ENCODE measurements at places on chromosomes 12 and 14.

- DNase-seq, result no peak
These were observed 14.5 kb upstream of the IL22 start for GRCh38 chr12:68267892-68268396.

GRCh38 chr14:59148334-59148900 lies 40.0 kb upstream of the DAAM1 start:
- DNase-seq, result no peak

DNA sequence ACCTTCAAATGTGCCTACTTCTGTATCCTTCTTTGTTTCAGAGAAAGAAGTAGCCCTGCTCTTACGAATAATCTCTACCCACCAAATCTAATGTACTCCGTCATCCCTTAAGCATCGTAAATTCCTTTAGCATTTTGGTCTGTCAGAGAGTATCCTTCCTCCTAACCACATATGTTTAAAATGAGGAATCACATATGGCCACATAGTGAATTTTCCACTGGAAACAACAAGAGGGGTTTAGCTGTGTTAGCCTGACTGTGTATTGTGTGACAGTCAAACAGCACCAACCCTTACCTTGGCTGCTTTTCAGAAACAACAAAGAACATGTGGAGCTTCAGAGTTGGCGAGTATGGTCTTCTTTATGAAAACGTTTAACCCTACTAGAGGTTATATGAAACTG lies 5.5 kb downstream of the LUM start:
- DNase-seq, result no peak

GRCh38 chr12:14613718-14614117 lies 46.0 kb upstream of the PLBD1 start:
- DNase-seq, result no peak

DNA sequence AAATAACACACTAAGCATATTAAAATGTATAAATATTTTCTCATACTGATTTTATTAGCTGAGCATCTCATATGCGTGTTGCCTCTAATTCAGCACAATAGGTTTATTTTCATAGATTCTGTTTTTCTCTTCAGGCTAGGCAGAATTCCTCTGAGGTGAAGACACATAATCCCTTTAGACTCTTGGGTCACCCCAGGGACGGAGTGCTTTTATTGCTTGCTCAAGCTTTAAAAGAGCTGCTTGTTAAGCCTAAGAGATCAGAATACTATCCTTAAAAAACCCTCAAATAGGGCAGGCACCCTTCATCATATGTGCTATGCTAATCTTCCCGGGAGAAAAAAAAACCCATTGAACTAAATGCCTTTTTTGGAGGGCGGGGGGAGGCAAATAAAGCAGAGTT lies 390.1 kb downstream of the KCNH5 start:
- DNase-seq, result no peak

- no peak for DNase-seq
These were observed 14.1 kb upstream of the NUMB start for GRCh38 chr14:73472185-73473114.

- DNase-seq, result no peak
These were observed 63.6 kb upstream of the MON2 start for GRCh38 chr12:62403031-62403430.

GRCh38 chr14:24133735-24134134 lies 2.3 kb upstream of the PSME1 start:
- DNase-seq, result no peak

DNA sequence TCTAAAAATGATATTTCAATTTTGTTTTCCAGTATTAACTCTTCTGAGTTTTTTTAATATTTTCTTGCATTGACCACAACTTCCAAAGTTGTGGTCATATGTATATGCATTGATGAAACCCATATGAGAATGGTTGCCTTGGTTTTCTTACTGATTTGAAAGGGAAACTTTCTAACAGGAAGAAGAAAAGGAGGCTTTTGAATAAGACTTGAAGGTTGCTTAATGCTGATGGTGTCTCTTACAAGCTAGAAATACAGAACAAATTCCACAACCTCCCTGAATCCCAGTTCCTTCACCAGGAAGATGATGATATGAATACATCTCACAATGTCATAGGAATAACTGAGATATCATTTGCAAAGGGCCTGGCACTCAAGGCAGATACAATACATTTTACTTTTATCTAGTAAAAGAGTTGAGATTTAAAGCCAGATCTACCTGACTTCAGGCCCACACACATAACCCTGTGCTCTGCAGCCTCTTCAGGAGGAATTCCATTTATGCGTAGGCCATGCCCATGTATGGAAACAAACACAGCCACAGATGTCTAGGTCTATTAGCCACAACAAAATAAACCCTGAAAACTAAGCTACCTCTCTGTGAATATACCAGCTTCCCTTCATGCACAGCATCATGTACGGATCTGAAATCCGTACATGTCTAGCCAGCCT lies 165.4 kb upstream of the PLEKHG7 start:
- DNase-seq, result no peak

DNA sequence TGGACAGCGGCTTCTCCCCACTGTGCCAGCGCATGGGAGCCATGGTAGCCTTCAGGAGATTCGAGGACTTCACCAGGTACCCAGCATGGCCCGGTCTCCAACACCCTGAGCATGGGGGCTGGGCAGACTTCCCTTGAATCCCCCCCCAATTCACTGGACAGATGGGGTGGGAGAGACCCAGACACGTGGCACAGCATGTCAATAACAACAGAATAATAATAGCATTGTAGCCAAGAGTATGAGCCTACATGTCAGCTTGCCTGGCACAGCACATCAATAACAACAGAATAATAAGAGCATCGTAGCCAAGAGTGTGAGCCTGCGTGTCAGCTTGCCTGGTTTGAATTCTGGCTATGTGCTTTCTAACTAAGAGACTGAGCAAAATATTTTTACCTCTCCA lies 76.4 kb downstream of the FOXN4 start:
- no peak for DNase-seq

GRCh38 chr12:113048716-113049127 lies 7.8 kb upstream of the DTX1 start:
- peak; percentile 70 for DNase-seq

DNA sequence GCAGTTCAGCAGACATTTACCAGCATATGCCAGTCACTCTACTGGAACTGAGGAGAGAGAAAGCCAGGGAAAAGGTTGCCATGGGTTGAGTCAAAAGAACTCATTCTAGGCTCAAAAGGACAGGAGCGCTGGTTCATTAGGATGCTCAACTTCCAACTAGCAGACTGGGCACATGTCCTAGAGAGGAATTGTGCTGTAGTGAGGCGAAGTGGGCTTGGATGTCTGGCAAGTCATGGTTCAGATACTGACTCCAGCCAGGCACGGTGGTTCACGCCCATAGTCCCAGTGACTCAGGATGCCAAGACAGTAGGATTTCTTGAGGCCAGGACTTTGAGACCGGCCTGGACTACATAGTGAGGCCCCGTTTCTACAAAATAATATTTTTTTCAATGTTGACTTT lies 281.5 kb downstream of the CACNA1C start:
- no peak for DNase-seq

DNA sequence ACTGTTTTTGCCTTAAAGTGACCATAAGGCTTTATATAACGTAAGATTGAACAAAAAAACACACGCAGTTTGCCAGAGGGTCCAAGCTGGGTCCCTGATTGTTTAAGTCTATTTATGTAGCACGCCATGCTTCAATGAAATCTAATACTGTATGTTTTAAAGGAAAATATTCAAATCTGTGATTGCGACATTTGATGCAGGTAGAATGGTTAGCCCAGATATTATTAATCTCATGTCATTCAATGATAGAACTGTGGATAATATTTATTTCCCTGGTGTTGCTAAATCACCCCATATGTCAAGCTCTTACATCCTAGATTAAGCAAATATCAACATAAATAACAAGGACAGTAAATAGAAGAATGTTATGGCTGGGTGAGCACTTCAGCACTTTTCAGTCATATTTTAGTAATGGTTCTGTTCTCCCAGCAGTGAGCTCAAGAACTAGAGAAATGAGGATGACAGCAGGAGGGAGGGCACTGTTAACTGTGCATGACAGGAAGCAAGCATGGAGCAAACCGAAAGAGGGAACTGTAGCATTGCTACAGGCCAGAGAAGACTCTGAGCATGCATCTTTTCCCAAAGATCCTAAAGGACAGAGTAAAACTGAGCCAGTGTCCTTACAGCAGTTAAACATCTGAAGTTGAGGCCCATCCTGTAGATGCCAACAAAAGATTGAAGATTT lies 465.7 kb upstream of the MGAT4C start:
- no peak for DNase-seq

DNA sequence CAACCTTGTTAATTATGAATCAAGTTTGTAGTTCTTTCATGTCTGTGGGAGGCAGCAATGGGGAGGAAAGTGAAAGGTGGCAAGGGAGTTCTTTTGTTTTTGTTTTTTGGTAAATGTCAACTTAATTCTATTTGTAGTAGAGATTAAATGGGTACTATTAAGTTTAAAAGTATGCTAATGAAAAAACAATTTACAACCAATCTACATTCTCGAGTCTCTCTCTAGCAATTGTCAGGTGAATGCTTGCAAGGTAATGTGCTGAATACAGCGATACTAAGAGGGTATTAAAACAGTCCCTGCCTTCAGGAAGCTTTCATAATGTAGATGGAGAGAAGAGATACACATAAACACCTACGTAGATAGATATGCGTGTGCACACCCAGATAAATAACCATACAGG lies 1.6 kb upstream of the DACT1 start:
- no peak for DNase-seq

DNA sequence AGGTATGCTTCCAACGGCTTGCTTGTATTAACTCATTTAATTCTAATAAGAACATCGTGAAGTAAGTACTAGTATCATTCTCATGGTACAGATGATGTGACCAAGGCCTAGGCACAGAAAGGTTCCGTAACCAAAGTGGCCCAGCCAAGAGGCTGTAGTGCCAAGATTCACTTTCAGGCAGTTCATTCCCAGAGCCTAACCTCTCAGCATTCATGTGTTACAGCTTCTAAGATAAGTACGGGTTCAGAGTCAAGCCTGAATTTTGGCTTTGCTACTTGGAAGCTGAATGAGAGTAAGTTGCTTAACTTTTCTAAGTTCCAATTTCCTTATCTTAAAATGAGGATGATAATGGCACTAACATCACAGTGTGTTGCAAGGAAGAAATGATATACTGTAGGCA lies 379.9 kb downstream of the AEBP2 start:
- no peak for DNase-seq

GRCh38 chr12:57148469-57149244 lies 1.2 kb upstream of the LRP1-AS start:
- no peak for DNase-seq

GRCh38 chr14:101087614-101088394 lies 184.3 kb upstream of the RTL1 start:
- peak; percentile 40 for DNase-seq

DNA sequence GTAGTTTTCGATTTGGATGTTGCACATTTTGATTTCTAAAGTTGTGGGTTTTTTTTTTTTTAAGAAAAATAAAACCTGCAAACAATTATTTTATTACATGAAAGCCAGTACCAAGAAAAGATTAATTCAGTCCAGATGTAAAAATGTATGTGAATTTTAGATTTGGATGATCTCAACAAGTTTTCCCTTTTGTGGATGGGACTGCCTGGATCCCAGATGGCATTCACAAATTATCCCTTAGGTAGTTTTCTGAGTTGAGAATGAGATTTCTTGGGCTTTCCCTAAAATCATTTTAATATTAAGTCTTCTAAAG lies 2.8 kb downstream of the FRMD6 start:
- DNase-seq, result no peak

DNA sequence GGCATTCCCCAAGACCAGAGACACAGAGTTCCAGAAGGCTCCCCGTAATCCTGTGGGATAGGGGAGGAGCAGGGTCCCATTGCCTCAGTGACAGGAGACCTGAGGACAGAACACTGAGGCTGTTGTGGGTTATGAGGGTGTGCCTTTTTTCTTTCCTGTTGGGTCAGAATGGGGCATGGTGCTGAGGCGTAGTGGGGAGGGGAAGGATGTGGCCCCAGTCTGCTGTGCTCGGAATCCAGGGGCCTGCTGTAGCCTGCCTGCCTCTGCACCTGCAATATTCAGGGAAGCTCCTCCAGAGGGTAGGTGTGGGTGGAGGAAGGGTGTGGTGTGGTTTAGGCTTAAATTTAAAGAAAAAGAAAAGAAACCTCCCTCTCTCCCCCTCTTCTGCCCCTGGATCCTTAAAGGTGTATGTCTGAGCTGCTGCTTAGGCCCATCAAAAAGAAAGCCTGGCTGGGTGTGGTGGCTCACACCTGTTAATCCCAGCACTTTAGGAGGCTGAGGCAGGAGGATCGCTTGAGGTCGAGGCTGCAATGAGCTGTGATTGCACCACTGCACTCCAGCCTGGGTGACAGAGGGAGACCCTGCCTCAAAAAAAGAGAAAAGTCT lies 18.7 kb downstream of the PLEKHG3 start:
- DNase-seq, result no peak

DNA sequence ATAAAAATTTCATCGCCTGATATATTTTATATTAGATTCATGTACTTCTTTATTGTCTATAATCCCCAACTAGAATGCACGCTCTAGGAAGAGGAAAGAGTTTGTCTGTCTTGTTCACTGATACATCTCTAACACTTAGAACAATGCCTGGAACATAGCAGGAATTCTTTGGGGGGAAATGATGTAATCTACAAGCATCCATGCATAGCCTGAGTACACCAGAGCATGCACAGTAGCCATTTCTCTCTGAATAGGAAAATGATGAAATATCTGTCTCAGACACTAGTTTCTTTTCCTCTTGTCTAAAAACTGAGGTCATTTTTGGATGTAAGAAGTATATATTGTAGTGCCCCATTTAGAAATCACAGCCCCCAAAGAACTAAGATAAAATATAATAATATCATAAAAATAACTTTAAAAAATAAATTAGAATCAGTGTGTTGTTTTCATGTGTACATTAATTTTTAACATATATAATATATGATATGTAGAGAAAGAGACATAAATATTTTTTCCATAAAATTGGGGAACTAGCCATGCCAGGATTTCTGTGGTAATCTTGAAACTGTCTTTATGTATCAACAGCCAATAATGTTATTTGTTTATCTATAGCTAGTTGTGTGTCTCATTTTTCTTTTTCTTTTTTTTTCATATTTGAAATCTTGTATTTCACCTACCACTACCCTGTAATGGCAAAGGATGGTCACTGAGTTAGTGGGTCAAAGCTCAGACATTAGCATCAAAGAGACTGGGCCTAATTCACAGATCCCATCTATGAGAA lies 155.6 kb upstream of the TMCC3 start:
- DNase-seq, result no peak

Measured in activated CD8-positive, alpha-beta memory T cell treated with anti-CD3 and anti-CD28 coated beads for 24 hours (primary cell).